ENCODE measurements at places on chromosomes 16 and 17.

GRCh38 chr16:83969771-83970429 lies 1.9 kb downstream of the NECAB2 start:
- DNase-seq: no peak

DNA sequence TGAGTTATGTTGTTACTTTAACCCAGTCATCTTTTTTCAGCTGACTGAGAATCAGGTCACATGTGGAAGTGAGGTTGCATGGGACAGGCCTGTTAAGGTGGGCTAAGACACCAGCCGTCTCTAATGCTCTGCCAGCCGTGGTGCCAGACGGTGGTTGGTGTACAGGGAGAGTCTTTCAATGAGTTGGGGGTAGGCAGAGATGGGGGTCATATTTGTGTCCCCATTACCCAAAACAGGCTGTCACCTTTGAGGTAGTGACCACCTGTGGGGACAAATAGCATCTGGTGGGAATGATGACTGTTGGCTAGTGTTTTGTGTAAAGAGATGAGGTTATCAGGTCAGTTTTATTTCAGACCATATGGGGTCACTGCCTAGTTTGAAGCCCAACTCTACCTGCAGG lies 1.8 kb downstream of the RPL38 start:
- no peak for DNase-seq

- no peak for DNase-seq
Measured at GRCh38 chr16:69187446-69188235, 677 bp downstream of the SNTB2 start.

DNA sequence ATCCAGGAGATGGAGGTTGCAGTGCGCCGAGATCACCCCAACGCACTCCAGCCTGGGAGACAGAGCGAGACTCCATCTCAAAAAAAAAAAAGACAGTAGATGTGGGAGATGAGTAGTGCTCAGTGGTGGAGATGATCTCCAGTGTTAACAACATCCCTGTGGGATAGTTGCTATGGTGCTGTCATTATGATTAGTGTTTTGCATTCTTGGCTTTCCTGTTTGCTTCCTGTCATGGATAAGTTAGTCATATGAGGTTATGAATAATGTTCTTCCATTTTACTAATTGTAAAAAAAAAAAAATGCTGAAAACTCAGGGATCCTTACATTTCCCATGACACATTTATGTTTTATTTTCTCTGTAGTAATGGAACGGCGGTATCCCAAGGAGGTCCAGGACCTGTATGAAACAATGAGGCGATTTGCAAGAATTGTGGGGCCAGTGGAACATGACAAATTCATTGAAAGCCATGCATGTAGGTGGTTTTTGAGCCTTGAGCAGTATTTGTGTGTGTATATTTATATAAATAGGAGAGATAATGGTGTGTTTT lies 24.5 kb upstream of the DUSP14 start:
- DNase-seq: no peak

DNA sequence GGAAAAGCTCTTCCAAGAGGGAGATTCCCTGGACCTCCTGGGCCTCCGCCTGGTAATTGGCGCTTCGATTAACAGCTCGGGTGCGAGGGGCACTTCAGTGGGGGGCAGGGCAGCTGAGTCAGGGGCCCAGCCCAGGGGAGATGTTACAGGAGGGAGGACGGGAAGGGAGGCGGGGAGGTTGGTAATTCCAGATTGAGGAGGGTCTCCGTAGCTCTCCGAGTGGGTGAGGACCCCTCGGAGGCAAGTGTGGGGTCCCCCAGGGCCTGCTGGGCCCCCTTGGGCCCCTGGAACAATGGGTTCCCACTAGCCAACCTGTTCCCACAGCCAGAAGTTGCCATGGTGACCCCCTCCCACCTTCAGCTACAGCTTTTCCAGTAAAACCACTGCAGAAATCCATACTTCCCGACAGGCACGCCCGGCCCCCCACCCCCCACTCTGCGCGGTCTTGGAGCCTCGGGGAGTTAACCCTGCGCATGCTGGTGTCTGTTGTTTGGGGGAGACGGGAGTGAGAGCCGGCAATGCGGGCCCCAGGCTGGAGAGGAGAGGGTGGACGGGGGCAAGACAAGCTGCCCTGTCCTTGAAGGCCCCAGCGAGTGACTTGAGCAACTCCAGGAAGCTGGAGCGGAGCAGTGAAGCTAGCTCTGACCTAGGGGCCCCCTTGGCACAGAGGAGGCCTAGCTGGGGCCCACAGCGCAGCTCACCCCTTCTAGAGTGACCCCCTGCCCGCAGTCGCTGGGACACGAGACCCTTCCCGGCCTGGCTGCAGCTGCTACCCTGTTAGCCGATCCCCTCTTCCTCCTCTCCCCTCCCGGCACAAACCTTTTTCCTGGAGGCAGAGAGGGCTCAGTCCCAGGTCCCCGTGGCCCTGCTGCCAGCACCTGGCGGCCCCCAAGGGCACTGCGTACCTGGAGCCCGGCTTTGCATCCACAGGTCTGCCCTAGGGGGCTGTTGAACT lies 37.8 kb downstream of the TMEM235 start:
- no peak for DNase-seq

DNA sequence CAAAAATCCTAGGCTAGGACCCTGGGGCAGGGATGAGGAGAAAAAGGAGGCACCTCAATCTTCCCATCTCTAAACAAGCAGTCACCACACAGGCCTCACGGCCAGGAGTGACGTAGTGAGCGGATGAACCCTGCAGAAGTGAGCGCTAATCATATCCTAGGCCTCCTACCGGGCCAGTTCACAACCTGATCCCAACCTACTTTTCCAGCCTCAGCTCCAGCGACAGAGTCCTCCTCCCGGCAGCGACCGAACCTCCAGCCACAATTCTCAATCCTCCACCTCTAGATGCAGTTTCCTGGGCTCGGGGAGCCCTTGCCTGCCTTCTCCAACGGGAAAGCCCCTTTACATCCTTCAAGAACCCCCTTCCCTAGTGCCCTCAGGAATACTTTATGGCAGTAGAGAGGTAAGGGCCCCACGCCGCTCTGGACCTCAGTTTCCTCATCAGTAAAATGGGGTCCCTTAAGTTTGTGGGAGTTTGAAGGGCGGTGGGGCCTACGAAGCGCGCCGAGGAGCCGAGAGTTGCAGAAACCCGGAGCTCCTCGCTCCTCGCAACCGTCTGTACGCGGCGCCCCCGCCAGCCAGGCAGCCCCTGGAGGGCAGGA lies 1.4 kb downstream of the ZNF668 start:
- no peak for DNase-seq

DNA sequence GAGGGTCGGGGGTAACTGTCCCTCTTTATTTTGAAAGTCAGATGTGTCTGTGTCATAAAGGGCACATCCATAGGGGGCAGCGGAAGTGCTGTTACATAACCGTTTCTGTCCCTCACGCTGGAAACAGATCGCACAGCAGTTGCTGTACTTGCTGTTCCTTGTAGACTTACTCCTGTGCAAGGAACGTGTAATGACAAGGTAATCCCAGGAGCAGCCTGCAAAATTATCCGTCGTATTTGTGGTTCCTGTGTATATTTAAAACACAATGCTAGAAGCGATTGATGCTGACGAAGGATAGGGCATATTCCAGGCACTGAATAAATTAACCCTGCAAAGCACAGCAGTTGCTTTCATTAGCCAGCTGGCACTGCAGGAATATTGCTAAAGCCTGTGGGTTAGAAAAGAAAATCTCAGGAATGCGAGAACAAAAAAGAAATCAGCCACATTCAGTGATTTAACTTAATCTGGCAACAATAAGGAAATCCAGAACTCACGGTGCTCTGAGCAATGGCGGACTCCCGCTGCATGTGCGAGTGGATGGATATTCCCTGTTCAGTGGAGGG lies 76.2 kb downstream of the SPECC1 start:
- no peak for DNase-seq

- no peak for DNase-seq
Measured at GRCh38 chr17:41657176-41657754, 31.4 kb upstream of the EIF1 start.

DNA sequence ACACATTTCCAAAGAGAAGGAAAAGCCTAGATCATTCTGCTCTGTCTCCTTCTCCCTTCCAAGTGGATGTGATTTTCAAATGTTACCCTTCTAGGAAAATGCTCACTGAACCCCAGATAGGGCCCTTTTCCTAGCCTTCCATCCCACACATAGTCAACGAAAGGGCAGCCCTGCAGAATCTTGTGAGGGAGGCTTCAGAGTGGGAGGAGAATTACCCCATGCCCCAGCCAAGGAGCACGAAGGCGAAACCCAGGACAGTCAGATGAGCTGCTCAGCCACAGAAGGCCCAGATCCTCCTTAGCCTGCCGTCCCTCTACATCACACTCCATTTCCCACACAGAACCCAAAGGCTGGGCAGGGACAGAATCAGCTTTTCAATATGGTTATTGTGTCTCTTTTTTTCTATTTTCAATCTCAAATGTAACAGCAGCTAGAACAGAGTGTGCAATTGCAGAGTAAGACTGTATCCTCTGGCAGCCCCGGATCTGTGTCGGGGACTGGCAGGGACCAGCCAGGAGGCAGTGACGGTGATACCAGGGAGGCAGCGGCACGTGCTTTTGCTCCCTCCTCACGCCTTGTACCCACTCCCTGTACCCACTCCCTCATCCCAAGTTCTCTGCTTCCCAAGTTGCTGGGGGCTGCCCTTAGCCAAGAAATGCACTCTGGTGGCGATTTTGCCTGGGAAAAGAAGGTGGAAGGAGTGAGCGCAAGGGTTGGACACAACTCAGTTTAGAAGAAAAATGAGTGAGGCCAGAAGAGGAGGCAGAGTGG lies 3.7 kb upstream of the SDK2 start:
- no peak for DNase-seq

DNA sequence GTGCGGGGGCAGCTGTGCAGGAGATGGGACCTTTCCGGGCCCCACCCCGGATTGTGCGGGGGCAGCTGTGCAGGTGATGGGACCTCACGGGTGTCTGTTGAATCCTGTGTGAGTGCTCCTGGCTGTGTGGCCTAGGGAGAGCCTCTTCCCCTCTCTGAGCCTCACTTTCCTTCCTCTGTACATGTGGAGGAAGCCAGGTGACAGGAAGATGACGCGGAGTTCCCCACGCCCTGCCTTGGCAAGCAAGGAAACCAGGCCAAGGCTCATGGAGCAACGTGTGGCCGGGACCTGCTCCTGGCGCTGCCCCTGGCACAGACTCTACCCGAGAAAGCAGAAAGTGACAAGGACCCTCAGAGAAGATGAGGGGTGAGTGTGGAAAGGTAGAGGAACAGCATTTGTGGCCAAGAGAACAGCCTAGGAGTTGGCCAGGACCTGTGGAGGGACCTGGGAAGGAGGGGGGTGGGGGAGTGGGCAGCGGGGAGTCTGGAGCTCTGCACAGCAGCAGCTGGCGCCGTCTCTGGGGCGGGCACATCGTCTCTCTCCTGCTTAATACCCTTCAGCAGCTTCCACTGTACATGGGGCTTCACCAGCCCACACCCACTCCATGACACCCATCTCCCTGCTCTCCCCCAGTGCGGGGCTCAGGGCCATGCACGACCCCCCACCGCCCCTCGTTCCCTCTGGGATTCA lies 38.4 kb upstream of the PABPN1L start:
- DNase-seq: no peak

DNA sequence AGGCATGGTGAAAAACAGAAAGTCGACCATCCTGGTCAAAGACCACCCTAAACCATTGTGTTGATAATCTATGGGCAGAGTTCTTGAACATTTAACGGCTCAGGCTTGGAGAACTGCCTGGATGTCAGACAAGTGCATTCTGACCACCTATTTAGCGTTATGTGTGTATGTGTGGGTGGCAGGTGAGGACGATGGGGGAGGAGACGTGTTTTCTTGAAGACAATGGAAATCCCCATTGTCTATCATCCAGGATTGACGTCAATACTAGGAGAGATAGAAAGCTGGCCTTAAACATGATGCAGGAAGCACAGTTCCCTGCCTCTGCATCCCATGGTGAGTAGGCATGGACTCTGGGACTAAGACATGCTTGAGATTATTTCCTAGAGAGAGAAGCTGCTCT lies 157.4 kb upstream of the MAF start:
- no peak for DNase-seq

DNA sequence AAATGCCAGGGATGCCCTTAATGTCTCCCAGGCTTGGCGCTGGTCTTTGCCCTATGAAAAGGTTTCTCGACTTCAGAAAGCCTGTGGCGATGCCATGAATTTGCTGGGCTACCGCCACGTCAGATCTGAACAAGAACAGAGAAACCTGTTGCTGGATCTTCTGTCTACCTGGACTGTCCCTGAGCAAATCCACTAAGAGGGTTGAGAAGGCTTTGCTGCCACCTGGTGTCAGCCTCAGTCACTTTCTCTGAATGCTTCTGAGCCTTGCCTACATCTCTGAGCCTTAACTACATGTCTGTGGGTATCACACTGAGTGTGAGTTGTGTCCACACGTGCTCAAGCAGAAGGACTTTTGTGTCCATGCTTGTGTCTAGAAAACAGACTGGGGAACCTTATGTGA lies 11.4 kb downstream of the CHST4 start:
- no peak for DNase-seq

- no peak for DNase-seq
Measured at GRCh38 chr17:62565817-62566216, 61.7 kb upstream of the MRC2 start.

- DNase-seq: no peak
Measured at GRCh38 chr16:47392081-47392480, 68.8 kb downstream of the ITFG1 start.

- DNase-seq: no peak
Measured at GRCh38 chr17:14813649-14814370, 451.3 kb downstream of the PMP22 start.

- no peak for DNase-seq
Measured at GRCh38 chr17:1529863-1530262, 13.5 kb upstream of the INPP5K start.

DNA sequence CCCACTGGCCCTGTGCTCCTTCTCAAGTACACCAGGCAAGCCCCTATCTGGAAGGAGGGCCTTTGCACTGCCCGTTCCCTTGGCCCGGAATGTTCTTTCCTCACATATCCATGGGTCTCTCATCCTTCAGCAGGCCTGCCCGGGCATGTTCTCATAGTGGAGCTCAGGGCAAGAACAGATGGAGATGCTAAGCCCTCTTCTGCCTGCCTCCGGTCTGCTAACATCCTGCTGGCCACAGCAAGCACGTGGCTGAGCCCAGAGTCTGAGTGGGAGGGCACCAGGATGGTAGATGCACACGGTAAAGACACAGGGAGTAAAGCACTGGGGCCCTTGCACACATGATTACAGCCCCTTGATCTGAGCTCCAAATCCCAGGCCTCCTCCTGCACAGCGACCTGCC lies 19.8 kb upstream of the ANKRD40CL start:
- DNase-seq: no peak
